Right ventricle myocardium superior (tissue), 1 donor: ENCODE measurements at places on chromosomes 6 and 20. TPM values are rescaled to one million over a fixed set of nuclear protein-coding genes. Genes with fewer than 3 reads are reported as not detected.
A peak's percentile ranks its signal among the peaks of the same experiment; 100 is the strongest.

The MMP24 gene
- total RNA-seq = 0.13 TPM

The ADGRG6 gene
- total RNA-seq = 3.2 TPM

The CYP39A1 gene
- 4.7 TPM for total RNA-seq

The OPN5 gene
- not detected for total RNA-seq

The CDSN gene
- not detected for total RNA-seq

The RIMS4 gene
- 0.13 TPM for total RNA-seq

The GGT7 gene
- 21.0 TPM for total RNA-seq

The SRF gene
- total RNA-seq = 65.3 TPM

The CD24 gene
- 0.75 TPM for total RNA-seq

The AVP gene
- total RNA-seq = 0.51 TPM

GRCh38 chr6:169575365-169575764 is 126.5 kb downstream of the WDR27 start:
- no peak for DNase-seq

- DNase-seq = no peak
These were observed 242.5 kb upstream of the ZFP64 start for GRCh38 chr20:52434041-52434425.

- DNase-seq = no peak
These were observed 37.4 kb downstream of the ANGPT4 start for GRCh38 chr20:878511-879307.

GRCh38 chr6:32439602-32440214 is at the start of gene HLA-DRA:
HLA-DRA (plus strand) TSS chr6:32439887; CDS start chr6:32439951, 64 bp downstream.
- no peak for DNase-seq

DNA sequence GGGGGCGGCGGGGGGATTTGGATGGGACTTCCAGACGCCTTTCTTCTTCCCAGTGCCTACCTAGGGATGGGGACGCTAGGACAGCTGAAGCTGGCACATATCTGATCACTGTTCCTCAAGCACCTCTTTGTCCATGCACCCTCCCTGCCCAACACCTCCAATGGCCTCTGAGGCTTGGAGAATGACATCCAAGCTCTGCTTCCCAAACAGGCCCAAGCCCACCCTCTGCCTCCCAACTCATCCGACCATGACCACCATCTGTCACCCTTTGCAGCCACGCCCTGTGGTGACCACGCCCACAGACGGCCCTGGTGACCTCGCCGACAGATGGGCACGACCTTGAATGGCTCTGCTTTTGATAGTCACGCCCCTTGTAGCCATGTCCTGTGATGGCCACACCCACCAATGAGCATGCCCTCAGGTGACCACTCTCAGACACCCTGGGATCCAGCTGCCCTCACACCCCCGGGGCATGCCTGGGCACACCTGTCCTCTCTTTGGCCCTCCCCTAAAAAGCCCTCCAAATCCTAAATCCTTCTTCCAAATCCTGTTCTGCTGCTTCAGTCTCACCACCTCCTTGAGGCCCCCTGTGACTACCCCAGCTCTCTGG is 51.0 kb downstream of the SSR1 start:
- peak; percentile 64 for DNase-seq

DNA sequence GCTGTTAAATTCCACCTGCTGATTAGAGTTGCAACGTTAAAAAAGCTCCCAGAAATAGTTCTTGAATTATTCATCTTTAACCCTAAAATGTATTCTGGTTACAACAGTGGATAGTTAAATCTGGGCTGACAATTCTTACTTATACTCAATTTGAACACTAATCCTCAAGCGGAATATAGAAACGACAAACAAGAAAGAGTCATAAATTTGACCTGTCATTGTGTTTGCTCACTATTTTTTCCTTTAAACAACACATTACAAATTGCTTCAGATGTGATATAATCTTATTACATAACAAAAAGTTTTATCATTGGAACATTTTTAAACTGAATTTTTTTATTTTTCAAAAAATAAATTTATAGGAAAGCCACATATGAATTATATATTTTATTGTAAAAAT is 104.5 kb upstream of the RNF217 start:
- DNase-seq = no peak

DNA sequence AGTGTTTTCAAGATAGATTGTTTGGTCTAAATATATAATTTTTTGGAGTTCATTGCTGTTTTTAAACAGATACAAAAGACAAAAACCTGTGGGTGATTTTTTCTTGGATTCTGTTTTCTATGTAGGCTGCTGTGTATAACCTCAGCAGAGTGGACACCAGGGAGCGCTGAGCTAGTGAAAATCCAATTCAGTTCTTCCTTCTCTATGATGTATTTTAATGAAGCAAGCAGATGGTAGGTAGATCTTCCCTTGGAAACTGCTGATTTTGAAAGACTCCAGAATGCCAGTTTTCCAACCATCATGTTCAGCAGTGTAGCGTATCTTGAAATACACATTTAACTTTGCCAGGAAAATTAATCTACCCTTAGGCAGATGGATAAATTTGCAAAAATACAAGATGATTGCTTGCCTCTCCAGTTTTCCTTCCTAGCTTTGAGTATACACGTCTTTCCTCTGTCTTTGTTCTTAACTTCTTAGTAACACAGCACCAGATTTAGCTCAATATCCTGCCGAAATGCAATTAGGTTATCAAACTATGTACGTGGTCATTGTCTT is 178.0 kb downstream of the PHF3 start:
- DNase-seq = no peak

DNA sequence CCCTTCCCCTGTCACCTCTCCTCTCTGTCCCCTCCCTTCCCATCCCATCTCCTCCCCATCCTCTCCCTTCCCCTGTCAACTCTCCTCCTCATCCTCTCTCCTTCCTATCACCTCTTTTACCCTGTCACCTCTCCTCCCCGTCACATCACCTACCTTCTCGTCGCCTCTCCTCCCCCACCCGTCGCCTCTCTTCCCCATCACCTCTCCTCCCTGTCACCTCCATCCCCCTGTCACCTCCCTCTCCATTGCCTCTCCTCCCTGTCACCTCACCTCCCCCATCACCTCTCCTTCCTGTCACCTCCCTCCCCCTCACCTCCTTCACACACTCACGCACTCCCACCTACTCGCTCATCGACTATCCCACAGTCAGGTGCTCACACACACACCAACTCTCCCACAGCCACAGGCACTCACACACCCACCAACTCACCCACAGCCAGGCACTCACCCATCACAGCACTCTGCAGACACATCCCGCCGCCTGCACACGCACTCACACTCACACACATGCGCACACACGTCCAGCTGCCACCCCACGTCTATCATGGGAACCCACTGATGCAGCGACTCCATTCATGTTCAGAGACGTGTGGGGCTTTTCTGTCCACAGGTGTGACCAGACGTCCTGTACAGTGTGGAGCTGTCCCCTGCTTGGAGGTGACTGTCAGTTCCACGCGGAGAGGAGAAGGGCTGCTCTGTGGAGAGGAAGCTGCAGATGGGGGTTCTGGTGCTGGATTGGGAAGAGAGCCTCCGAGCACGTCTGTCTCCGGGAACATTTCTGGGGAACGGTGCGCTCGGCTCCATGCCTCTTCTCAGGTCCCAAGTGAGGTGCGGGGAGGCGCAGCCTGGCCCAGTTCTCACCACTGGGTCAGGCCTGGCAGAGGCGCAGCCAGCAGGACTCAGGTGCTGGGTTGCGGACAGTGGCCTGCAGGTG is 184.3 kb downstream of the TTLL2 start:
- DNase-seq = peak; percentile 34

- DNase-seq = peak; percentile 47
These were observed 719.7 kb upstream of the MARCKS start for GRCh38 chr6:113137426-113137825.

DNA sequence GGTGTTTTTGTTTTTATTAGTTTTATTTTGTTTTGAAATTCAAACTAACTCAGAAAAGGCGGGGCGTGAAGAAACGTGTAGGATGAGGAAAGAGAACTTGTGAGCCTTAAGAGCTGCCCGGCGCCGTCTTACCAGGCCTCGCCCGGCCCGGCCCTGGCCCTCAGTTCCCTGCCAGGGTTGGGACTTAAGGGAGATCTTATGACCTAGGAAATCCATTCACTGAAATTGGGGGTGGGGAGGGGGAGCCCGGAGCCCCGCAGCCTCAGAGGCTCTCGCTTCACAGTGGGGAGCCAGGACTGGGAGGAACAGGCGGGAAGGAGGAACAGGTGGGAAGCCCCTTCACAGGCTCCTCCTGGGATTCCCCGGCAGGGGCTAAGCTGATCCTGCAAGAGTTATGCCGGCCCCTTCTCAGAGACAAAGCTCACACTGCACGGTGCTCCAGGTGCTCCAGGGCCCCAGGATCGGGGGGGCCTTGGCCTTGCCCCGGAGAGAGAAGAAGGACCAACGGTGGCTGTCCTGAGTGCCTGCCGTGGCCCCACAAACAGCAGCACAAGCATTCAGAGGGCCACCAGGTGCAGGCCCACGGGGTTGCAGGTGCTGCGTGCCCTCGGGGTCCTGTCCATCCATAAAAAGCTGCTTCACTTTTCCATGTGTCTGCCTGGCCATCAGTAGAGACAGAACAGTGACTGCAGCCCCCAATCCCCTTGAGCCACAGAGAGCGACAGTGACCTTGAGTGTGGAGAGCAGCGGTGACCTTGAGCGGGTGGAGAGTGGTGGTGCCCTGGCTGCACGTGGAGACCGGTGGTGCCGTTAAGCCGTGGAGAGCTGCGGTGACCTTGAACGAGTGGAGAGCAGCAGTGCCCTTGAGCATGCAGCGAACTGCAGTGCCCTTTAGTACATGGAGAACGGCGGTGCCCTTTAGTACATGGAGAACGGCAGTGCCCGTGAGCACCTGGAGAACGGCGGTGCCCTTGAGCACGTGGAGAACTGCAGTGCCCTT is 152.7 kb downstream of the DLL1 start:
- no peak for DNase-seq

DNA sequence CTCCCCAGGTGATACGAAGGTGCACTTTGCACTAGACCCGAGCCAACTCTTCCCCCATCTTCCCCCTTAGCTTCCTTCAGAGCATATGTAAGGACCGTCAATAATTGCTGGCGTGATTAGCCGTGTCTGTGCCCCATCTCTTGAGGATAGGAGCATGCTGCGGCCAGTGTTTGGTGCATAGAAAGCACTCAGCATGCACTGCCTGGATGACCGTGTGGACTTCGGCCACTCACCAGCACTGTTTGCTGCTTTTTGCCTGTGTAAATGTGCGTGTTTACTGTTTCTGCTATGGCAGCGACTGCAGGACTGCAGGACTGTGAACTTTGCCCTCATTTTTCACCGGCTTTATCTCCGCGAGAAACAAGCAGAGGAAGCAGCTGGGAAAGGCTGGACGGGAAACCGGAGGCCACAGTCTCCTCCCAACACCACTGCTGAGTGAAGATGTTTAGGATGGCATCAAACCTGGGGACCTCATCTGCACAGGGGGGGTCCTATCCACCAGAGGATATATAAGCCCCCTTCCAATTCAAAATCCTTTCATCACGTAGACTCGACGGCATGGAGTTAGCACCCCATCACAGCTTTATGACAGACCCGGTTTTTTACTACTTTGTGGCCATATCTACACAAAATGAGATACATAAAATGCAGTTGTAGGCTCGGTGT is 150.6 kb upstream of the AFDN start:
- no peak for DNase-seq

- peak; percentile 46 for DNase-seq
These were observed 51.6 kb downstream of the RALY start for GRCh38 chr20:34045294-34045693.

GRCh38 chr20:20733943-20734342 is 21.5 kb upstream of the RALGAPA2 start:
- DNase-seq = no peak

GRCh38 chr20:12243327-12243726 is 325.6 kb downstream of the BTBD3 start:
- no peak for DNase-seq

DNA sequence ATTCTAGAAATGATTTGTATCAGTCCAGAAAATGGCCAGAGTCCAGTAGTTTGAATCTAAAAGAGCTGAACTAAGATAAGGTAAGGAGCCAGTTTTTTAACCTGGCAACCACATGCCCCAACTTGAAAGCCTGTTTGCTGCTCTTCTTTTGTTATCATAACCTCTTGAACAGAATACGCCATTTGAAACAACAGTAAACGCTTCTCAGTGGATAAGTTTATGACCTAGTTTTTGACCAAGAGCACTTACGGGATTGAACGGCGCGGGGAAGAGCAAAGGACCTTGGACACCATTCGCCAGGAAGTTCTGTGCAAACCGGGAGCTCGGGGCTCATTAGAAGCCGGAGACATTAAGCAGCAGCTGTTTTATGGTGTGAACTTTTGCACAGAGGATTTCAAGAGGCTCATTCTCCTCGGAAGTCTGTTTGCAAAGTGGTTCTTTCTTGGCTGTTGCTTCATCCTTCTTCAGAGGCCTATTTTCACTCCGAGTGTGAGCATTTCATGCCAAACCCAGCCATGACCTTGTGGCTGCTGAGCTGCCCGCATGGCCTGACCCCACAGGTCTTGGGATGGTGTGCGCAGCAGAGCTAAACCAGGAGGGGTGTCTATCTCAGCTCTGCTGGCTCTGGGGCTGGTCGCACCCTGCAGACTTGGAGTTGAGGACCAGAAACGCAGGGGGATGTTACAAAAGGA is 215.1 kb downstream of the SOX4 start:
- peak; percentile 46 for DNase-seq

GRCh38 chr6:935582-935981 is 242.6 kb upstream of the EXOC2 start:
- no peak for DNase-seq

GRCh38 chr6:84019141-84019841 is 14.3 kb upstream of the MRAP2 start:
- no peak for DNase-seq

- no peak for DNase-seq
These were observed 113.5 kb upstream of the BTN3A2 start for GRCh38 chr6:26251354-26252076.
